ENCODE measurements at places on chromosomes 5 and 9.

GRCh38 chr5:143426437-143426991 is 23.0 kb upstream of the NR3C1 start:
- no peak for DNase-seq

DNA sequence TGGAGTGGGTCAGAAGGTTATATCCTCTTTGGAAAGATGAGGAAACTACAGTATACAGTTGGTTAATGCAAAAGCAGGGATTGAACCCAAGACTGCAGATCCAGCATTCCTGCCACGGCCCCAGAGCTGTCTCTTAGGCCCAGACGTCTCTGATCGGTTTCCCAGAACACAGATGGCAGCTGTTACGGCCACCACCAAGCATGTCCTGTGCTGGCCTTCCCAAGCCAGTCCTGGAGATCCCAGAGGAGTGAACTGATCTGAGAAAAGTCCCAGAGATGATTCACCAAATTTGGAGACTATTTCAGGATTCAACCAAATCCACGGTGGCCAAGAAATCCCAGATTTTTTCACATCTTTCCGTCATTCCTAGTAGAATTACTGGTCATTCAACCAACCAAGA is 20.1 kb downstream of the TNIP1 start:
- DNase-seq = no peak

DNA sequence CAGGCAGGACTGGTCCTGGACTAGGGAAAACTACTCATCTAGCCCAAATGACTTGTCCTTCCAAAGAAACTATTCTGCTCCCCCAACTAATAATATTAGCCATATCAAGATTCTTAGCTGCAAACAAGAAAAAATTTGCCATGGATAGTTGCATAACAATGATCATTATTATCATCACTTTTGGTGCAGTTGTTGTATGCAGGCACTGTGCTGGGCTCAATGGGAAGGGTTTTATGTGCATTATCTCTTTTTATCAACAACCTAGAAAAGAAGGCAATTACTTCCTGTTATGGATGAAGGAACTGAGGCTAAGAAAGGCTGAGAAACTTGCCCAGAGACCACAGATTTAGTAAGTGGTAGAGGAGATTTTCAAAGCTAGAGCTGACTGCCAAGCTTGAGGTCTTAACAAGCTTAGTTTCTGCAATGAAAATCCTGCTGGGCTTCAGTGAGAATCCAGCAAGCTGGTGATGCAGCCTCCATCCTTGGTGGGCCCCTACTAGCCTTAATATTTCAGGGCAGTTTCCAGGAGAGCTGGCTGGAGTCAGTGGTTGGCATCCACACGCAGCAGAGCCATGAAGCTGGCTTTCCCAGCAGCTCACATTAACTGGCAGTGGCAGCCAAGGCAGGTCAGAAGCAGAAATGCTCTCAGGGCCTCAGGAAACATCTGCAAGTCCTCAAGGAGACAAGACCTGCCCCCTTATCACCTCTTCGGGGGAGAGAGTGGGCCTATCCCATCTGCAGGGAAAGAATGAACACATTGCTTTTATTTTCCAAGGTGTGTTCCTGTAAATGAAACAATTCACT is 20.5 kb upstream of the MEGF9 start:
- no peak for DNase-seq

GRCh38 chr9:95399261-95399660 is 81.8 kb upstream of the FANCC start:
- DNase-seq = no peak

GRCh38 chr9:129964901-129965734 is 77.9 kb downstream of the FNBP1 start:
- DNase-seq = no peak

GRCh38 chr9:17578911-17579793 is at the start of gene SH3GL2:
Gene SH3GL2, plus strand, starts transcription at chr9:17579066.
- no peak for DNase-seq

GRCh38 chr5:181203777-181204112 is 1.3 kb downstream of the TRIM7 start:
- no peak for DNase-seq

DNA sequence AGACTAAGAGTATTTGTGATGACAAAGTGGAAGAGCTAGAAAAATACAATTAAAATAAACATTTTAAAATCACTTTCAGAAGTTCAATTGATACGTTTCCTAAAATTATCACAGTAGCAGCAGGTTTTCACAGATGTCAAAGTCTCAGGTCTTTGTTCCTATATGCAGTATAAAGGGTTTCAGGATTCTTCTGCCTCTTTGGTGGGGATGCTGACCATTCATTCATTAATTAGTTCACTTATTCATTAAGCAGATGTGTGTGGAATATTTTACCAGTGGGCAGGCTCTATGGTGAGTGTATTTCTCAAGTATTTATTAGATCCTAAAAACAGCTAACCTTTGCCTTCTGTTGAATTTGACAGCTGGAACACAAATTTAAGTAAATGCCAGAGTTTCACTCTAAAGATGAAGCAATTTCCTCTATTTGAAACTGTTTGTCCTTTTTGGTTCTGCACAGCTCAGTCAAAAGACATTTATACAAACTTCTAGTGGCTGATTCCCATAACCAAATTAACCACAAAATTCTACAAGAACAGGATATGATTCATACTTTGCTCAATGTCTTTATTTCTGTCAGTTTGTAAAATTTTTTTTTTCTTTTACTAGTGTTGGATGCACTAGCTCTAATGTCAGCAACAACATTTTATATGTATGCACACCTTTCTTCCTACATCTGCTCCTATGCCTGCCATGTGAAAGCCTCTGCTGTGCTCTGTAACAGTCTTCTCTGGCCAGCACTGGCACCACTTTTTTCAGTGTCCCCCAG is 75.9 kb upstream of the PRR16 start:
- DNase-seq = no peak

DNA sequence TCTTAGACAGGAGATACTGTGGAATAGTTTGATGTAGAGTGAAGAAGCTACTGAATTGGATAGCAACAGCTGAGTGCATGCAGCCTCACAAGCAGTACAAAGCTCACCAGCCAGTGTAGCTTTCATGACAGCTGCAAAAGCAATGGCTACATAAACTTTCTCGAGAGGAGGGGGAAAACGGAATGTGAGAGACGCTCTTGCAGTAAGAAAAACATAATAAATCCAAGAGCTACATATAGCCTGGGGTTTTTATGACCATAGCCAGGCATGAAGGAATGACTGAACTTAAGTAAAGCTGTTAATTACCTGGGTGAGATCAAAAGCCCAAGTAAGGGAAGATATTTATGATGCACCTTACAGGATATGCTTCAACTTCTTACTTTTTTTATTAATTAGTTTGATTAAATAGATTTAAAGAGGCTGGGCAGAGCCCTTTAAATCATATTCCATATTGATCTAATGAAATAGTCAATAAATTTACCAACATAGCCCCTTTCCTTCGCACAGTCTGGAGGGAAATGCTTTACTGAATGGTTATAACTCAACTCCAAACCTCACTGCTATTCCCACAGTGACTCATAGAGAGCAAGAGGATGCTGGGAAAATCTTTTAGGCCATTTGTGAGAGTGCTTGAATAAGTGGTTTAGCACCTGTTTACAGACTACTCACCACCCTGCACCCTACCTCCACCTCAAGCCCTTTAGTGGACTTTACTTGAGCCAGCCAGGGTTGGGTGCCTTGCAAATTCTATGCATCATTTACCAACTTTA is 407.2 kb upstream of the CLINT1 start:
- DNase-seq = no peak

GRCh38 chr9:120109242-120109641 is 470.7 kb downstream of the CDK5RAP2 start:
- DNase-seq = no peak

DNA sequence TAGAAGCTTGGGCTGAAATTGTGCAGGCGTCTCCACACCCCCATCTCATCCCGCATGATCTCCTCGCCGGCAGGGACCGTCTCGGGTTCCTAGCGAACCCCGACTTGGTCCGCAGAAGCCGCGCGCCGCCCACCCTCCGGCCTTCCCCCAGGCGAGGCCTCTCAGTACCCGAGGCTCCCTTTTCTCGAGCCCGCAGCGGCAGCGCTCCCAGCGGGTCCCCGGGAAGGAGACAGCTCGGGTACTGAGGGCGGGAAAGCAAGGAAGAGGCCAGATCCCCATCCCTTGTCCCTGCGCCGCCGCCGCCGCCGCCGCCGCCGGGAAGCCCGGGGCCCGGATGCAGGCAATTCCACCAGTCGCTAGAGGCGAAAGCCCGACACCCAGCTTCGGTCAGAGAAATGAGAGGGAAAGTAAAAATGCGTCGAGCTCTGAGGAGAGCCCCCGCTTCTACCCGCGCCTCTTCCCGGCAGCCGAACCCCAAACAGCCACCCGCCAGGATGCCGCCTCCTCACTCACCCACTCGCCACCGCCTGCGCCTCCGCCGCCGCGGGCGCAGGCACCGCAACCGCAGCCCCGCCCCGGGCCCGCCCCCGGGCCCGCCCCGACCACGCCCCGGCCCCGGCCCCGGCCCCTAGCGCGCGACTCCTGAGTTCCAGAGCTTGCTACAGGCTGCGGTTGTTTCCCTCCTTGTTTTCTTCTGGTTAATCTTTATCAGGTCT is at the start of gene C9orf72:
Gene C9orf72 (minus strand): TSS at position 564 of the 716 bp plus-strand sequence. CDS start 6,361 bp downstream, outside the sequence.
- peak; percentile 84 for DNase-seq

- DNase-seq = no peak
Measured at GRCh38 chr5:143174714-143175398, 228.6 kb downstream of the NR3C1 start.

DNA sequence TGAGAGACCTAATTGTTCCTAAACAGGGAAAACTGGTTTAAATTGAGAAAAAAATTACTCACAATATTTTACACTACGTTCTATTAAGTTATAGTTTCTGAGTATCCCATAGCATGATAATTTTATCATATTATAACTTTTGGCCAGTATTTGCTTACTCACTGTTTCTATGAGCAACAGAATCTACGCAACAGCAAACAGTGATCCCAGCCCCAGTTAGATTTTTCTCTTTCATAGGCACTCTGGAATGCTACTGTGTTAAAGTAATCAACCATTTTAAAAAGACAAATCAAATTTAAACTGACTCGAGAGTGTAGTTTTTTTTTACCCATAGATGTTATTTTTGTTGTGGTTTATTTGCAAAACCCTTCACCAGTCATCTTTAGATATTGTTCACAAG is 107.2 kb downstream of the XRCC4 start:
- DNase-seq = no peak

DNA sequence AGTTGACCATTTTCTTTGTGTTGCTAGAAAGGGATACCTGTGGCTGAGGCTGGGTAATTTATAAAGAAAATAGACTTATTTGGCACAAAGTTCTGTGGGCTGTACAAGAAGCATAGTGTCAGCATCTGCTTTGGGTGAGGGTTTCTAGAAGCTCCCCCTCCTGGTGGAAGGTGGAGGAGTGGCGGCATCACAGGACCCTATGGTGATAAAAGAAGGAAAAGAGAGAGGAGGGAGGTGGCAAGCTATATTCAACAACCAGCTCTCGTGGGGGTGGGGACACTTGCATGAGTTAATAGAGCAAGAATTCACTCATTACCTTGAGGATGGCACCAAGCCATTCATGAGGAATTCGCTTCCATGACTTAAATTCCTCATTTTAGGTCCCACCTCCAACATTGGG is 2041.4 kb upstream of the CDH9 start:
- no peak for DNase-seq

DNA sequence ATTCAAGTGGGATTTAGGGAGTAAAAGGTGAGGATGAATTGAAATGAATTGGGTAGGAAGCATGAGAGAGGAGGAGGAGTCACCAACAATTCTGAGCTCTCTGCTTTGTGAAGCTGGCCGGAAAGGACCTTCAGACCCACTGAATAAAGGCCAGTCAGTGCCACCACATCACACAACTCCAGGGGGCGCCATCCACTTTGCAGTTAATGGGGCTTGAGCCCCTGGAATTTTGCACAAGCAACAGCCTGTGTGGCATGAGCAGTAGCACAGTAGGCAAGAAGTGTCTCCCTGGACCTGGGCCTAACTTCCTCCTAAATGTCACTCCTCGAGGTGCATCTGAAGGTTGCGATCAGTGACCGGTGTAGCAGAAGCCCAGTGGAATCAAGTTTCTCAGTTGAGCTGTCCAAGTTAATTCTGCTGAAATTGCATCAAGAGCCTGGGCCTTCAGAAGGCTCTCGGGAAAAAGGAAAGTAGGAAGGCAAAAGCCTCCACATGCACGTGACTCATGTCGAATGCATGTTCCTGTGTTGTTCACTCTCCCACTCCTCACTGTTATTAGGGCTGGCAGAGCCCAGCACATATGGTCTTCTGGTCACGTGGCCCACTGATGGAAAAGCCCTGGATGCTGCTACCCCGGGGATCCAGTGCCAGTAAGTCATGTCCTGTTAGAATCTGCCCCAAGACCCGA is 27.8 kb upstream of the GLIS3 start:
- no peak for DNase-seq

GRCh38 chr5:65821966-65822365 is 100.0 kb downstream of the NLN start:
- no peak for DNase-seq

GRCh38 chr9:112562235-112562958 is 75.8 kb downstream of the KIAA1958 start:
- no peak for DNase-seq

- no peak for DNase-seq
Measured at GRCh38 chr9:100473276-100474081, 530 bp downstream of the TMEFF1 start.

- no peak for DNase-seq
Measured at GRCh38 chr5:57692582-57693487, 210.2 kb upstream of the ACTBL2 start.

DNA sequence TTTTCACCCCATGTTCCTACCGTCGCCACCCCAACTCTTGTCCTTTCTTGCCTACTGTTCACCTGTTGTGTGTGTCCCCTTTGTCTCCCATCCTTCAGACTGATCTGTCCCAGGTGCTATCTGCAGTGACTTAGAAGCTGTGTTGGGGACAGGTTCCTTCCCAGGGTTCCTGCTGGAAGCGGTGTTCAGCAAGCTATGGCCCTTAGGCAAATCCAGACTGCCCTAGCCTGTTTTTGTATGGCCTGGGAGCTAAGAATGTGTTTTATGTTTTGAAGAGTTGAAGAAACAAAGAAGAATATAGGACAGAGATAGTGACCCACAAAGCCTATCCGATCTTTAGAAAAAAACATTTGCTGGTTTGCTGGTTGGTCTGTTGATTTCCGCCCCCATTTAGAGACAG is 236.4 kb downstream of the GOLPH3 start:
- DNase-seq = no peak

DNA sequence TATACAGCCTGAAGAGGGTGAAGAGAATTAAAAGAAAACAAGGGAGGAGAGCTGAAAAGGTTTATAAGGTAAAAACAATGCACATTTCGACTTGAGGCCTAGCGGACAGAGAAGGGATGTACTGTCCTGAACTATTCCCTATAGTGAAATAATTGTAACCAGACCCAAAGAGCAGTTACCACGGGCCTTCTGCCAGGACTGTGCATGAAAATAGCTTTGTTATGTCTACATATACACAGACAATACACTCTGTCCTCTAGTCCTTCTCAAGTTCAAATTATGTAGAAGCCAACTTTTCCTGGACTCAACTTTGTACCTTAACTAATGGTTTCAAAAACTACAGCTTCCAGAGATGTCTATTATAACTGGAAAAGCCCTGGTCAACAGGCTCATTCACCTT is 223.7 kb downstream of the PCSK5 start:
- DNase-seq = no peak

GRCh38 chr9:134401391-134401790 is 75.1 kb downstream of the RXRA start:
- no peak for DNase-seq

Measured in stimulated activated CD8-positive, alpha-beta memory T cell treated with anti-CD3 and anti-CD28 coated beads, Interleukin-15, amount 100 ng/mL, for 4 hours (primary cell).